ENCODE measurements at places on chromosomes 2 and 18. TPM values are rescaled to one million over a fixed set of nuclear protein-coding genes. Genes with fewer than 3 reads are reported as not detected.
A peak's percentile ranks its signal among the peaks of the same experiment; 100 is the strongest.

The C2orf80 gene
- not detected for total RNA-seq

GRCh38 chr2:105393373-105394055 lies 5.3 kb downstream of the FHL2 start:
- H3K27ac ChIP-seq = peak overlapping the region; percentile 57
- no peaks in the 10 kb centered on the region for H3K27me3 ChIP-seq
- peaks cover 43% of the 10 kb centered on the region for H3K36me3 ChIP-seq
- DNase-seq = peak; percentile 95

DNA sequence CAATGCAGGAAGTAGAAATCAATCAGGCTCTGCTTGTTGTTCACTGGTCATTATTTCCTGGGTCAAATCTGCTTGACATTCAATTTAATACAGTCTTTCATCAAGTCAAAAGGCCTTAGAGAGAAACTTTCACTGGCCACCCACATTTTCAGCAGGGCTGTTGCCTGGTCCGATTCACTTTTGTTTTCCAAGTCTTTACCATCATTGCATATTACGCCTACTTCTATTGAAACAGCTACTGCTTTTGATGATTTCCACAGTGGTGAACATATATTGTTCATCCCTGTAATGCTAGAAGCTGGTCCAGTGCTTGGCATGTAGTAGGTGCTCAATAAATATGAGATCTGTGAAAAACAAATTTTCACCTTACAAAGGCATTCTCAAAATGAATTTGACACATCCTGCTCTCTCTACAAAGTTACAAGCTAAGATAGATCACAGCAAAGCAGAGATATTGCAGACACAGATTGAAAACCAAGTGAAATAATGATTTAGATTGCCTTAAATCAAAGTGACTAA lies 600.1 kb downstream of the ARHGAP15 start:
- no peaks in the 10 kb centered on the region for H3K4me1 ChIP-seq
- H3K36me3 ChIP-seq = no peaks in the 10 kb centered on the region
- no peak overlapping the region for H3K27ac ChIP-seq
- no peak for DNase-seq
- no peaks in the 10 kb centered on the region for H3K27me3 ChIP-seq

The OTOS gene
- total RNA-seq = not detected

GRCh38 chr2:236167297-236168109 lies 683 bp downstream of the GBX2 start:
- H3K27me3 ChIP-seq = peaks cover 100% of the 10 kb centered on the region
- H3K4me3 ChIP-seq = peak overlapping the region; percentile 34
- DNase-seq = peak; percentile 68
- peaks cover 12% of the 10 kb centered on the region for H3K4me1 ChIP-seq
- no peak overlapping the region for H3K27ac ChIP-seq
- no peaks in the 10 kb centered on the region for H3K36me3 ChIP-seq

GRCh38 chr18:35519148-35519899 lies 21.6 kb upstream of the INO80C start:
- peaks cover 19% of the 10 kb centered on the region for H3K4me1 ChIP-seq
- DNase-seq = no peak
- no peaks in the 10 kb centered on the region for H3K36me3 ChIP-seq
- no peak overlapping the region for H3K27ac ChIP-seq

The SPATA3 gene
- not detected for total RNA-seq

- no peak overlapping the region for H3K4me3 ChIP-seq
- H3K4me1 ChIP-seq = no peaks in the 10 kb centered on the region
- H3K36me3 ChIP-seq = peaks cover 51% of the 10 kb centered on the region
- no peak for DNase-seq
Observed at GRCh38 chr2:232563580-232563979, 13.1 kb downstream of the EIF4E2 start.

- H3K36me3 ChIP-seq = no peaks in the 10 kb centered on the region
- H3K4me3 ChIP-seq = no peak overlapping the region
- no peak overlapping the region for H3K27ac ChIP-seq
- H3K4me1 ChIP-seq = no peaks in the 10 kb centered on the region
- DNase-seq = no peak
Observed at GRCh38 chr2:45337481-45337880, 273.6 kb downstream of the SRBD1 start.

The UCN gene
- total RNA-seq = 6.6 TPM

GRCh38 chr2:62611854-62612253 lies 93.7 kb upstream of the EHBP1 start:
- H3K36me3 ChIP-seq = no peaks in the 10 kb centered on the region
- no peak overlapping the region for H3K4me3 ChIP-seq
- no peak for DNase-seq
- no peaks in the 10 kb centered on the region for H3K4me1 ChIP-seq
- H3K27me3 ChIP-seq = no peaks in the 10 kb centered on the region
- H3K27ac ChIP-seq = no peak overlapping the region

DNA sequence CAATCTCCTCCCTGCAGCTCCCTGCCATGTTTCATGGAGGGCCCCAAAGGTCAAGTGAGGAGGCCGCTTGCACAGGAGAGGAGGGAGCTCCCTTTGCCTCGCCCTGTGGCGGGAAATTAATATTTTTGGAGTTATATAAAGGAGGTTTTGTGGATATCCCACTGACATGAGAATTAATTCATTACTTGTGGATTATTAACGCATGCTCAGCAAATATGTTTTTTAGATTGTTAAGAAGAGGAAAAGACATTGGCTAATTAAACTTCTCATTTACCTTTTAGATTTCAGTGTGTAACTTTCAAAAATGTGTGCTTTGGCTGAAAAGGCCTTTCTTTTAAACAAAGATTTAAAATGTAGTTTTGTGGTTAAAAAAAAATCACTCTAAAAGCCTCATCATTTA lies 474.0 kb downstream of the SOCS6 start:
- H3K4me3 ChIP-seq = no peak overlapping the region
- H3K27ac ChIP-seq = no peak overlapping the region
- no peaks in the 10 kb centered on the region for H3K4me1 ChIP-seq
- H3K36me3 ChIP-seq = no peaks in the 10 kb centered on the region
- no peak for DNase-seq

The NRP2 gene
- 41.6 TPM for total RNA-seq

GRCh38 chr18:26335571-26336487 lies 109.6 kb downstream of the TAF4B start:
- H3K27ac ChIP-seq = no peak overlapping the region
- H3K36me3 ChIP-seq = no peaks in the 10 kb centered on the region
- no peak for DNase-seq
- no peaks in the 10 kb centered on the region for H3K4me1 ChIP-seq
- H3K27me3 ChIP-seq = no peaks in the 10 kb centered on the region

The FAM124B gene
- total RNA-seq = 0.30 TPM

GRCh38 chr18:28382215-28382879 lies 205.4 kb upstream of the CDH2 start:
- H3K4me1 ChIP-seq = no peaks in the 10 kb centered on the region
- no peaks in the 10 kb centered on the region for H3K27me3 ChIP-seq
- H3K36me3 ChIP-seq = no peaks in the 10 kb centered on the region
- no peak for DNase-seq
- no peak overlapping the region for H3K4me3 ChIP-seq

DNA sequence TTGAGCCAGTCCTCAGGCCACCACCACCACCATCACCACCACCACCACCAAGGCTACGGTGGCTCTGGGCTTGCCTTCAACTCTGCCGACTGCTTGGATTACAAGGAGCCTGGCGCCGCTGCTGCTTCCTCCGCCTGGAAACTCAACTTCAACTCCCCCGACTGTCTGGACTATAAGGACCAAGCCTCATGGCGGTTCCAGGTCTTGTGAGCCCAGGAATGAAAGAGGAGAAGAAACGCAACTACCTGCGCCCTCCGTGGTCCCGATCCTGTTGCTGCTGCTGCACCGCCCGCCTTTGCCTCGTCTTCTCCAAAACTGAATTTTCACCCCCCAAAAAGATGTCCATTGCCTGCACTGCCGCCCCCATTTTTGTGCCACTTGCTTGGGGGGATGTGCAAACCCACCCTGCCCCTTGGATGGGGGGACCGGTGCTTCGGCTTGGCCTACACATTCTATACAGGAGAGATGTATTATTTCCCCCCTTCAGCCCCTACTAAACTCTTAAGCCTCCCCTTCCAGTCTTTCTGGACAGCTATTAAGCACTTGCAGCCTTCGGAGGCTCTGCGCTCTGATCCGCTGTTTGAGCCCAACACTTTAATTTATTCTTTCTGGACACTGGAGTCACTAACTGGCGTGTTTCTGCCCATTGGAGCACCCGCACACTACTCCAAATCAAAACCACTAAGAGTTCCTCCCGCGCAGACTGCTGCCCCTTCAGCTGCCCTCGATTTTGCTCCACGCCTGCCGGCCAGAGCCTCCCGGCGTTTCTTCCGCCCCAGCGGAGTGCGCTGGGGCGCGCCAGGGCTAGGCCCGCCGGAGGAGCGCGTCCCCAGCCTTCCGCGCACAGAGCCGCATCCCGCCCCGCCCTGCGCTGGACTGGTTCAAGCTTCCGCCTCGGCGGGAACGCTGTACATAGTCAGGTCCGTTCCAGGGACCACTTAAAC lies 5.7 kb downstream of the OTX1 start:
- no peaks in the 10 kb centered on the region for H3K4me1 ChIP-seq
- no peaks in the 10 kb centered on the region for H3K36me3 ChIP-seq
- no peak for DNase-seq
- H3K4me3 ChIP-seq = no peak overlapping the region

DNA sequence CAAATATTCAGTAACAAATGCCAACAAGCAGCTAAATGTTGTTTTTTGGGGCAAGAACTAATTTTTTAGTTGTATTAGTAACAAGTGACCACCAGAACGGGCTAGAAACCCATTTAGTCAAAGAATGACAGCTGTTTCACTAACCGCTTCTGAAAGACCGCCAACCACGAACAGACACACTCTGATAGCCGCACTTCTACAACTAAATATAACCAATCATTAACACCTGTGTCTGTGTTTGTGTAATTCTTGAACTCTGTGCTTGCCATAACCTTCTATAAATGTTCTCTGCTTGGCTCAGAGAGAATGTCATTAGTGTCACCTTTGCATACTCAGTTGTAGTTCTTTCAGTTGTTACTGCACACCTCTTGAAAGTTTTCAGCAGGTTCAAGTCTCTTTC lies 526.3 kb upstream of the LRRTM1 start:
- no peak overlapping the region for H3K27ac ChIP-seq
- no peaks in the 10 kb centered on the region for H3K27me3 ChIP-seq
- DNase-seq = no peak
- no peaks in the 10 kb centered on the region for H3K36me3 ChIP-seq

DNA sequence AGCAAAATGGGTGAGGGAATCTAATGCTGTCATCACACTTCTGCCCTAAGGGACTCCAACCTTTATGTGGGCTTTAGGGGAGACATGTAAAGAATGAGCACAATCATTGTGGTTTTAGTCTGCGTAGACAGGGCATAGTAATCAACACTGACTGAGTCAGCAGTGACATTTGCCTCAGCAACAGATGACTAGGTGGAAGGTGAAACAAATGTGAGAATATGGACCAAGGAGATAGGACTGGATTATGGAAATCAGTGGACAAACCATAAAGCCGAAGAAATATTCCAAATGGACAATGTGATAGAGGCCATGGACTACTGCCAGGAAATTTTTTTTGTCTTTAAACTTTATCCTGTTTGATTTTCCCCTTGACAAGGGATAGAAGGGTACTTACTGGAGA lies 83.9 kb downstream of the PDK1 start:
- no peak for DNase-seq
- H3K27ac ChIP-seq = peak overlapping the region; percentile 40
- no peak overlapping the region for H3K4me3 ChIP-seq
- no peaks in the 10 kb centered on the region for H3K27me3 ChIP-seq

DNA sequence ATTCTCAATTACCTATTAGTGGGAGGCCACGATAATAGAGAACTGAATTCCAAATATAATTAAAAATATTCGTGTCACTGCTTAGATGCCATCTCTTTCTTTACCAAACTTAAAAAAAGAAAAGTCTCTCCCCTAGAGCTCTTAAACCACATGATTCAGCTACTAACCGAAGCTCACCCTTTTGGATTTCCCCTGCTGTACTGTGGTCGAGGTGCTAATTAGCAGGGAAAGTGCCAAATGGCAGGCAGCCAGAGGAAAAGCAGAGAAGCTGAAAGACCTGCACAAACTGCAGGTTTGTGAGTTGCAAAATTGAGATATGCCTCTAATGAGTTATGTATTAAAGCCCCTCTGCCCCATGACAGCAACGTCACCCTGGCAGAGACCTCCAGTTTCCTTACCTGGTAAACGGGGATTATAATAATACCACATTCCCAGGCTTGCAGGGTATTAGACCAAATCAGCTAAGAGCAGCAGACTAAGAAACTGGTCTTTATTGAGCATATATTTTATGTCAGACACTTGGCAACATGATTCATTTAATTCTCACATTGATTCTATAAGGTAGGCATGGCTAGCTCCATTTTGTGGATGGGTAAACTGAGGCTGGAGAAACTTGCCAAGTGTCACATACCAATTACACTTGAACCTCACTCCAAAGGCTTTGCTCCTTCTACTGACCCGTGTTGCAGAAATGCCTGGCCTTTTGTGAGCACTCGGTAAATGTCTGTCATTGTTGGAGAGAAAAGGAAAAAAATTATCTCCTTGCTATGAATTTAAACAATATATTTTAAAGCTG lies 259.7 kb downstream of the LPIN1 start:
- DNase-seq = peak; percentile 56
- H3K4me3 ChIP-seq = no peak overlapping the region
- H3K36me3 ChIP-seq = no peaks in the 10 kb centered on the region
- H3K27me3 ChIP-seq = no peaks in the 10 kb centered on the region
- no peaks in the 10 kb centered on the region for H3K4me1 ChIP-seq

- H3K27ac ChIP-seq = no peak overlapping the region
- no peaks in the 10 kb centered on the region for H3K27me3 ChIP-seq
- no peak for DNase-seq
- no peak overlapping the region for H3K4me3 ChIP-seq
Observed at GRCh38 chr2:110906613-110907298, 174.4 kb downstream of the ACOXL start.

GRCh38 chr2:188079196-188079595 lies 212.5 kb upstream of the GULP1 start:
- no peak overlapping the region for H3K27ac ChIP-seq
- H3K36me3 ChIP-seq = no peaks in the 10 kb centered on the region
- H3K4me1 ChIP-seq = no peaks in the 10 kb centered on the region
- no peaks in the 10 kb centered on the region for H3K27me3 ChIP-seq
- H3K4me3 ChIP-seq = no peak overlapping the region
- DNase-seq = no peak

GRCh38 chr2:188276255-188276654 lies 15.4 kb upstream of the GULP1 start:
- no peaks in the 10 kb centered on the region for H3K36me3 ChIP-seq
- no peak for DNase-seq
- H3K4me1 ChIP-seq = no peaks in the 10 kb centered on the region
- H3K4me3 ChIP-seq = no peak overlapping the region
- no peak overlapping the region for H3K27ac ChIP-seq
- no peaks in the 10 kb centered on the region for H3K27me3 ChIP-seq

GRCh38 chr2:174771631-174772471 lies 7.6 kb upstream of the CHRNA1 start:
- DNase-seq = peak; percentile 92
- no peaks in the 10 kb centered on the region for H3K27me3 ChIP-seq
- H3K27ac ChIP-seq = peak overlapping the region; percentile 78
- no peaks in the 10 kb centered on the region for H3K36me3 ChIP-seq
- H3K4me1 ChIP-seq = peaks cover 22% of the 10 kb centered on the region

The WDPCP gene
- 9.2 TPM for total RNA-seq

Measured in cardiac muscle cell (in vitro differentiated cells and primary cell).